ENCODE measurements at places on chromosomes 1 and 21.

GRCh38 chr1:222239130-222239529 lies 308.8 kb downstream of the HHIPL2 start:
- DNase-seq = no peak

DNA sequence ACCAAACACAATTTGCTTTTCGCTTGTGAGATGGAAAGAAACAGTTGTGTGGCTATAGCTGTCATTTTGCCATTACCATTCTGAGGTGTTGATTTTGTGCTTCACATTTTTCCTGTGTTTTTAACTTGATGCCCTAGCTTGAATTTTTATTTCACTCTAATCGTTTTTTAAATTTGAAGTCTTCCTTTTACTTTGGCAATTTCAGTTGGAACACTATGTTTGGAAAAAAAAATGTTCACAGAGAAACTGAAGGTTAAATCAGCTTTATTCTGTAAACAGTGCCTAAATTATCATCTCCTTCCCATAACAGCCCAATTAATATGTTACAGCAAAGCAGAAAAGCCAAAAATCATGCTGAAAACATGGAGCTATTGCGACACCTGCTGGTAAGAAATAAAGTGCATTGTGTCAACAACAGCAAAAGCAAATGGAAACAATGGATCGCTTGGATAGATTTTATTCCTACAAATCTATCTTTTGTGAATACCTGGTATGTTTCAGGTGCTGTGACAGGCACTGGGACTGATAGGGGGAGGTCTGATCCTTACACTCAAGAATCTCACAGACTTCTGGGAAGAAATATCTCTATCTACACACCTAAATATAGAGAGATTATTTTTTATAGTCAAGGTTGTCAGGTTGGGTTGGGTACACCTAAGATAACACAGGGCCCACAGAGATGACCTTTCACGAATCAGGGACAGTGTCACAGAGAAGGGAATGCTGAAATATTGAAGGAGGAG lies 16.2 kb upstream of the ERICH3 start:
- peak; percentile 25 for DNase-seq

GRCh38 chr1:201648907-201649721 lies 110.2 kb downstream of the NAV1 start:
- no peak for DNase-seq

DNA sequence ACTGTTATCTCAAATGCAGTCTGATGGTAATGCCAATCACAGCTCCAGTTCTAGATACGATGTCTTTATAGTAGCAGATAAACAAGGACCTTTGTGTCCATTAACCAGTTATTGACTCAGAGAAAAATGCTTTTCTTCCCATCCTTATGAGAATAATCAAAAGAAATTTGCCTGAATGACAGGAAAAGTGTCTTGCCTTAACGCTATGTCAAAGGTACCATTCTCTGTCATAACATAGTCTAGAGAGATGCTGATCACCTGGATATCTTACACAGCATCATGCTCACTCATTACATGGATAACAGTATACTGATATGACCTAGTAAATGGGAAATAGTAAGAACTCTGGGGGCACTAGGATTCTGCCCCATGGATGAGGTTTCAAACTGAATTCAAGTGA lies 151.7 kb upstream of the NEGR1 start:
- DNase-seq = no peak

- peak; percentile 85 for DNase-seq
These were observed at the start of gene DEGS1 for GRCh38 chr1:224182866-224183590. Gene DEGS1, plus strand, starts transcription at chr1:224183240. Its CDS starts 97 bp downstream, at chr1:224183337.

GRCh38 chr1:32702599-32703478 lies at the start of gene SYNC:
Gene SYNC, minus strand, starts transcription at chr1:32702770. Its CDS starts 110 bp downstream, at chr1:32702660.
- DNase-seq = peak; percentile 12

GRCh38 chr1:27525296-27526272 lies 35.6 kb upstream of the WASF2 start:
- DNase-seq = peak; percentile 67

- no peak for DNase-seq
These were observed 25.0 kb downstream of the SLC37A1 start for GRCh38 chr21:42538479-42539275.

Data from naive B cell (primary cell).